GM12878 (cell line): ENCODE measurements at places on chromosomes 2 and 18. TPM values are rescaled to one million over a fixed set of nuclear protein-coding genes. Genes with fewer than 3 reads are reported as not detected.

The FAM124B gene
- not detected in 2 replicates for polyA plus RNA-seq

The BCL11A gene
- polyA plus RNA-seq, result 8.3 and 8.4 TPM in 2 replicates

The MAPK4 gene
- 0.11 TPM in 1 of 2 replicates, not detected in the other for polyA plus RNA-seq

The ST6GAL2 gene
- polyA plus RNA-seq, result not detected in 2 replicates

The TUBB8B gene
- not detected in 2 replicates for polyA plus RNA-seq

The GAD1 gene
- 0.78 and 0.84 TPM in 2 replicates for polyA plus RNA-seq

The CRYGD gene
- not detected in 2 replicates for polyA plus RNA-seq

The INHA gene
- polyA plus RNA-seq, result not detected in 2 replicates
